ENCODE measurements at places on chromosomes 16 and 17. TPM values are rescaled to one million over a fixed set of nuclear protein-coding genes. Genes with fewer than 3 reads are reported as not detected.
A peak's percentile ranks its signal among the peaks of the same experiment; 100 is the strongest.

DNA sequence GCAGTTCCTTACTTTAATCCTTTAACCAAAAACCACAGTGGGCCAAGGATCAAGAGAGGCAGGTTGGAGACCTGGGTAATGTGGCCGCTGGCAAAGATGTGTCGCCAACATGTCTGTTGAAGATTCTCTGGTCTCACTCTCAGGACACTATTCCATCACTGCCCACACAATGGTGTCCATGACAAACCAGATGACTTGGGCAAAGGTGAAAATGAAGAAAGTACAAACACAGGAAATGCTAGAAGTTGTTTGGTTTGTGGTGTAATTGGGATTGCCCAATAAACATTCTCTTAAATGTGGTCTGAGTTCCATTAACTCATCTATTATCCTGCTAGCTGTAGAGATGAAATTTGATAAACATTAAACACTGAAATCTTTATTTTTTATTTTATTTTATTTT is 43.3 kb downstream of the SALL1 start:
- H3K27me3 ChIP-seq = peaks cover 12% of the 10 kb centered on the region
- no peak overlapping the region for H3K4me3 ChIP-seq
- no peak for DNase-seq
- H3K4me1 ChIP-seq = no peaks in the 10 kb centered on the region
- no peak overlapping the region for H3K27ac ChIP-seq
- H3K36me3 ChIP-seq = no peaks in the 10 kb centered on the region

GRCh38 chr17:81553616-81554181 is 1.5 kb upstream of the FAAP100 start:
- peaks cover 34% of the 10 kb centered on the region for H3K36me3 ChIP-seq
- peaks cover 24% of the 10 kb centered on the region for H3K4me1 ChIP-seq
- peak overlapping the region; percentile 91 for H3K4me3 ChIP-seq
- no peak for DNase-seq

GRCh38 chr16:66901626-66902025 is 17.1 kb downstream of the CDH16 start:
- H3K27ac ChIP-seq = no peak overlapping the region
- H3K4me3 ChIP-seq = no peak overlapping the region
- no peaks in the 10 kb centered on the region for H3K27me3 ChIP-seq
- DNase-seq = no peak
- peaks cover 7% of the 10 kb centered on the region for H3K4me1 ChIP-seq
- H3K36me3 ChIP-seq = no peaks in the 10 kb centered on the region

ZG16 gene
- not detected for total RNA-seq

PRAC1 gene
- total RNA-seq = not detected

TCAP gene
- 0.83 TPM for total RNA-seq

DNA sequence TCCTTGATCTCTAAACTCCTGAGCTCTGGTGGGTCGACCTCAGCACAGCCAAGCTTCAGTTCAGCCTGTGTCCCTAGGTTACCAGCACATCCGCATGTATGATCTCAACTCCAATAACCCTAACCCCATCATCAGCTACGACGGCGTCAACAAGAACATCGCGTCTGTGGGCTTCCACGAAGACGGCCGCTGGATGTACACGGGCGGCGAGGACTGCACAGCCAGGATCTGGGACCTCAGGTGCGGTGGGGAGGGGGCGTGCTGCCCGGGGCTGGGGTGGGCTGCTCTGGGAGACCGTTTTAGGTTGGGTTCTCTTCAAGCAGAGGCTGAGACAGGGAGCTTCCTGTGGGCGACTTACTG is 1.1 kb downstream of the MLST8 start:
- peak overlapping the region; percentile 90 for H3K4me3 ChIP-seq
- peaks cover 20% of the 10 kb centered on the region for H3K36me3 ChIP-seq
- H3K4me1 ChIP-seq = peaks cover 15% of the 10 kb centered on the region
- peak overlapping the region; percentile 72 for H3K27ac ChIP-seq

DNA sequence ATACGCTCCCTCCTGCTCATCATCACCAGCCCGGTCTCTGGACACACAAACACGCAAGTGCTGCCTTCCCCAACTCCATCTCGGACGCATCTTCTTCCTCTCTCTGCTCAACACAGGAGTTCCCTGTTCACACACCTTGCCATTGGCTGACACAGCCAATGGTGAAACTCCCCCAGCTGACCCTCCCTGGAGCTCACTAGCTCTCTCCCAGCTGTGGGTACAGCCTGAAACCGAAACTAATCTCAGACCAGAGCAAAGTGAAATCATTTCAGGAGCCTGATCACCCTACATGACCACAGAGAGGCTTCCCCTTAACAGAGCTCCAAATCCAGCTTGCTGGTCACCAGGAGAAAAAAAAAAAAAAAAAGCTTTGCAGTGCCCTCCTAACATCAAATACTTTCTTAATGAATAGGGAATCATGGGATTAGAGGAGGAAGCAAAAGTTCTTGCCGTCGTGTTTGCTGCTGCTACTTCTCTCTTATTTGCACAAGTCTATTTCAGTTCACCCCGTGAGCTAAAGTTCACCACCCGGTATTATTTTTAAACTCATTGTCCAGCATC is 8.3 kb downstream of the CUEDC1 start:
- no peak overlapping the region for H3K27ac ChIP-seq
- no peaks in the 10 kb centered on the region for H3K36me3 ChIP-seq
- DNase-seq = peak; percentile 83
- peaks cover 32% of the 10 kb centered on the region for H3K4me1 ChIP-seq
- H3K4me3 ChIP-seq = peak overlapping the region; percentile 52

DNA sequence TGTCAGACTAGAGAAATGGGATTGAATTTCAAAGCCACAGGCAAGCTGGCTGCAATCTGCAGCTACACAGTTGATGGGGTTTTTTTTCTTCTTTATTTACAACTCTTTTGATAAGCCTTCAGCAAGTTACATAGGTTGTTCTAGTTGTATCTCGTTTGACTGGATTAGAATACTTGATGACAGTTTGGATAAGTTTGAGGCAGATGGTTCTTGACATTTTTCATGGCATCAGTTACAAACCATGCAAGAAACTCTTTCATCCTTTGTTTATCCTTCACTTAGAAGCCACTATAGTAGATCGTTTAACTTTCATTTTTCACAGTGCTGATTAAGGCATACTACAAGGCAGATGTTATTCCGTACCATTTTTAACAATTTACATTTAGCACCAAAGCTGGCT is 238.9 kb downstream of the TOX3 start:
- DNase-seq = no peak
- no peaks in the 10 kb centered on the region for H3K27me3 ChIP-seq
- no peak overlapping the region for H3K27ac ChIP-seq
- no peak overlapping the region for H3K4me3 ChIP-seq

SPATA22 gene
- not detected for total RNA-seq

SPATA32 gene
- 0.28 TPM for total RNA-seq

DNA sequence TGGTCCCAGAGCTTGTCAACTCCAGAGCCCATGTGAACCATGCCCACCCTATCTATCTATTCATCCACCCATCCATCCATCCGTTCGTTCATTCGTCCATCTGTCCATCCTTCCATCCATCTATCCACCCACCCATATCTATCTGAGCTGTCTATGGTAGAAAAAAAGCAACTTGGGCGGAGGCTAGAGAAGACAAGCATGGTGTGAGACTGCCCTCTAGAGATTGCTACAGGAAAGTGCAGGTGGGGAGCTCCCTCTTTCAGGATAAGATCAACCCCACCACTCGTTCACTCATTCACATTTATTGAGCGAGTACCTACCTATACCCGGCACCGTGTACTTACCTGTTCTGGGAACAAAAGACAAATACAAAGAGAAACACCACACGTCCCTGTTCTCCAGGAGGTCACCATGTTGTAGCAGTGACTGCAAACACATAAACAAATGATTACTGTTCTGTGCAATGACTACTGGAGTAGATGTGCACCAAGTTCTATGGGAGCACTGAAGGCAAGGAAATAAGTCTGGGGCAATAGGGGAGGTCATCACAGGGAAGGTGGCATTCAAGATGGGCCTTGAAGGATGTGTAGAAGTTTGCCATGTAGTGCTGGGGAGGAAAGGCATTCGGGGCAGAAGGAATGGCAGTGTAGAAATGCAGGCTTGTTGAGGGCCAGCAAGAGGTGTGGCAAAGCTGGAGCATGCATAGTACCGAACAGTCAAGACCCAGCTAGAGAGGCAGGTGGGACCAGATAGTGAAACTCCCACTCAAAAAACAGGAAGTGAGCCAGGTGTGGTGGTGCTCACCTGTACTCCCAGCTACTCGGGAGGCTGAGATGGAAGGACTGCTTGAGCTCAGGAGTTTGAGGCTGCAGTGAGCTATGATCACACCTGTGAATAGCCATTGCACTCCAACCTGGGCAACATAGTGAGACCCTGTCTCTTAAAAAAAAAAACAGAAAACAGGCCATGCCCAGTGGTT is 13.4 kb upstream of the ATP5MC1 start:
- no peak overlapping the region for H3K4me3 ChIP-seq
- H3K36me3 ChIP-seq = no peaks in the 10 kb centered on the region
- DNase-seq = peak; percentile 89
- no peak overlapping the region for H3K27ac ChIP-seq

DNA sequence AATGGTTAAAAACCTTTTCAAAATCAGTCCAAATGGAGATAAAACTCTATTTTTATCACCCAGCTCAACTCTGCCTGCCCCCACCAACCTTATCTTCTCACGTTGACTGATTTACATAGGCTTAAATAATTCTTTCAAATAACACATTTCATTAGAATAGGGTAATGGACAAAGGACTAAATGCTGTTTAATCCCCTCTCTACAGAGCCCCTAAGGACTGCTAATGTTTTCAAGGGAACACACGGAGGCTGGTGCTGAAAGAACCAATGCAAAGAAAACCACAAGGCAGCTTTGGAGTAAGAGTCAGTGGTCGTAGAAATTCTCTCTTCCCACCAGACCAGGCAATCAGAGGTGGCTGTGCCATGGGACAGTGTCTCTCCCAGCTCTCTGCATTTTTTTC is 445.7 kb upstream of the MAF start:
- peaks cover 2% of the 10 kb centered on the region for H3K27me3 ChIP-seq
- no peak overlapping the region for H3K27ac ChIP-seq
- no peak overlapping the region for H3K4me3 ChIP-seq
- no peaks in the 10 kb centered on the region for H3K36me3 ChIP-seq

PRR15L gene
- total RNA-seq = not detected

DHRS7C gene
- total RNA-seq = not detected

GRCh38 chr17:596287-596686 is 118.4 kb downstream of the VPS53 start:
- no peaks in the 10 kb centered on the region for H3K27me3 ChIP-seq
- DNase-seq = no peak
- no peaks in the 10 kb centered on the region for H3K4me1 ChIP-seq
- no peak overlapping the region for H3K4me3 ChIP-seq
- peaks cover 23% of the 10 kb centered on the region for H3K36me3 ChIP-seq

GRCh38 chr17:18377437-18378204 is at the start of gene EVPLL:
EVPLL (plus strand) TSS chr17:18377778; CDS start chr17:18380938, 3,160 bp downstream.
- H3K36me3 ChIP-seq = no peaks in the 10 kb centered on the region
- no peak for DNase-seq
- H3K4me3 ChIP-seq = no peak within 1 kb of the TSS
- H3K4me1 ChIP-seq = peaks cover 2% of the 10 kb centered on the region
- no peak within 1 kb of the TSS for H3K27ac ChIP-seq

CEP295NL gene
- total RNA-seq = 0.56 TPM

GRCh38 chr16:70257391-70257790 is 5.7 kb upstream of the EXOSC6 start:
- H3K27me3 ChIP-seq = no peaks in the 10 kb centered on the region
- peaks cover 67% of the 10 kb centered on the region for H3K36me3 ChIP-seq
- H3K4me1 ChIP-seq = no peaks in the 10 kb centered on the region
- H3K4me3 ChIP-seq = no peak overlapping the region

SLC38A8 gene
- not detected for total RNA-seq

DNA sequence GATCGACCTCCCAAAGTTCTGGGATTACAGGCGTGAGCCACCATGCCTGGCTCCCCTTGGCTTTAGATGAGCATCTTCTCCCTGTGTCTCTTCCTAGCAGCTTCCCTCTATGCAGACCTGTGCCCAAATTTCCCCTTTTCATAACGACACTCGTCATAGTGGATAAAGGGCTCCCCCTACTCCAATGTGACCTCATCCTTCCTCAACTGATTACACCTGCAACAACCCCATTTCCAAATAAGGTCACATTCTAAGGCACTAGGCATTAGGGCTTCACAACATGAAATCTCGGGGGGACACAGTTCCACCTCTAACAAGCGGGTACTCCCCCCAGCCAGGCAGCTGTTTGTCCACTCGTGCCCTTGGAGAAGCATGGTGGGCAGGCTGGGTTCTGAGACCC is 10.3 kb downstream of the KIF19 start:
- peaks cover 5% of the 10 kb centered on the region for H3K27me3 ChIP-seq
- peaks cover 7% of the 10 kb centered on the region for H3K4me1 ChIP-seq
- H3K4me3 ChIP-seq = no peak overlapping the region
- H3K36me3 ChIP-seq = no peaks in the 10 kb centered on the region

DNA sequence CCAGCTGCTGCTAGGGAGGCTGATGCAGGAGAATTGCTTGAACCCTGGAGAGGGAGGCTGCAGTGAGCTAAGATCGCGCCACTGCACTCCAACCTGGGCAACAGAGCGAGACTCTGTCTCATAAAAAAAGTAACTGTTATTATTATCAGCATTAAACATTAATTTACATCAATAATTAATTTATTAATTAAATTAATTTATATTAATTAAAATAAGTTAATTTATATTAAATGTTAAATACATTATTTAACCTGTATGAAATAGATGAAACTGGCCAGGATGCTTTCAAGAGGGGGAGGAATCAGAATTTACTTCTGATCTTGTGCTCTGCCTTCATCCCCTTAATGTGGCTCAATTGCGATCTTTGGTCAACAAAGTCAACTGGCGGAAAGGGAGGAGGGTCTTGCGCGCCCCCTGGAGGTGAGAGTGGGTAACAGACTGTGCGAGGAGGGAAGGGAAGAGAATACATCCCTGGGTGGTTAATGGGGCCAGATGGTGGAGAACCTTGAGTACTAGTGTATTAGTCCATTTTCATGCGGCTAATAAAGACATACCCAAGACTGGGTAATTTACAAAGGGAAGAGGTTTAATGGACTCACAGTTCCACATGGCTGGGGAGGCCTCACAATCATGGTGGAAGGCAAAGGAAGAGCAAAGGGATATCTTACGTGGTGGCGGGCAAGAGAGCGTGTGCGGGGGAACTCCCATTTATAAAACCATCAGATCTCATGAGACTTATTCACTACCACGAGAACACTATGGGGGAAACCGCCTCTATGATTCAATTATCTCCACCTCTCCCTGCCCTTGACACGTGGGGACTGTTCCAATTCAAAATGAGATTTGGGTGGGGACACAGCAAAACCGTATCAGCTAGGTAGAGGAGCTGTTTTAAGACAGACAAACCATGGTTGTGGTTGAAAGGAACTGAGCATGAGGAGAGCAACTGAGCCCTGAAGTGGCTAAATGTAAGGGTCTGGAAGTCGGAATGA is 15.7 kb upstream of the CPPED1 start:
- no peaks in the 10 kb centered on the region for H3K27me3 ChIP-seq
- peak; percentile 92 for DNase-seq
- no peak overlapping the region for H3K27ac ChIP-seq
- H3K4me3 ChIP-seq = no peak overlapping the region
- no peaks in the 10 kb centered on the region for H3K36me3 ChIP-seq
- H3K4me1 ChIP-seq = peaks cover 12% of the 10 kb centered on the region

- no peaks in the 10 kb centered on the region for H3K27me3 ChIP-seq
- H3K27ac ChIP-seq = no peak overlapping the region
- DNase-seq = no peak
- H3K4me1 ChIP-seq = peaks cover 50% of the 10 kb centered on the region
Observed at GRCh38 chr16:85006639-85007038, 4.7 kb downstream of the ZDHHC7 start.

SAMD14 gene
- 1.0 TPM for total RNA-seq

GRCh38 chr17:72946156-72946555 is 146.3 kb downstream of the SLC39A11 start:
- no peaks in the 10 kb centered on the region for H3K36me3 ChIP-seq
- no peak overlapping the region for H3K4me3 ChIP-seq
- no peak for DNase-seq
- H3K27ac ChIP-seq = no peak overlapping the region

All from activated CD4-positive, alpha-beta T cell treated with anti-CD3 and anti-CD28 coated beads, Interleukin-2, amount 10 ng/mL, durations not matched to agents 24 days and 14 days (primary cell).